Ascending aorta (tissue), 2 donors: ENCODE measurements at places on chromosomes 1 and 21.

DNA sequence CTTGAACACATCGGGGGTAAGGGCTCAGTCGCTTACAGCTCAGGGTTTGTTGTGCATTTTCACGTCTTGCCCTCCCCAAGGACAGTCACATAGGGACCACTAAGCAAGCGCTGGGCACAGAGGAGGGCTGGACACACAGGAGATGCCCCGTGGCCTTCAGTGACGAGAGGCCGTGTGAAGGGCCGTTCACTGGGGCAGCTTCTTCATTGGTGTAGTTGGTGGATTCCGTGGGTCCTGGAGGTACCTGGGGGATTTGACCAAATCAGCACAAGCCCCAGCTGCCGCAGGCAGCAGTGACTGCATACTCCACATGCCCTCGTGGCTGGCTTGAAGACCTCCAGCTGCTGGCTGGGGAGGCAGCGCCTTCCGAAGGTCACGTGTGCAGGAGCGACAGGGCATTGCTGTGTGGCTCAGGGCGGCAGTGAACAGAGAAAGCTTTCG is 100.8 kb upstream of the C1orf174 start:
- DNase-seq: no peak

DNA sequence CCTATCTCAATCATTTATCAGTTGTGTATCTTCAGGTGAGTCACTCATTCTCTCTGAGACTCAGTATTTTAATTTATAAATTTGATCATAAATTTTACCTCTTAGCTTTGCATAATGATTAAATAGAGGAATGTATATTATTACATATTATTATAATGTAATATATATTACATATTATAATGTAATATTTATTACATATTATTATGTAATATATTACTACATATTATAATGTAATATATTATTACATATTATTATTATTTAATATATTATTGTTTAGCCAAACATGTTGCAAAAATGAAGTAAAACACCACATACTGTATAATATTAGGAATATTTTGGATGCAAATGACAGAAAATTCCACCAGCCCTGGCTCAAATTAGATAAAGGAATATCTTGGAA is 104.7 kb upstream of the NFIA start:
- DNase-seq: no peak

GRCh38 chr1:1573843-1574720 is 581 bp downstream of the SSU72 start:
- no peak for DNase-seq

DNA sequence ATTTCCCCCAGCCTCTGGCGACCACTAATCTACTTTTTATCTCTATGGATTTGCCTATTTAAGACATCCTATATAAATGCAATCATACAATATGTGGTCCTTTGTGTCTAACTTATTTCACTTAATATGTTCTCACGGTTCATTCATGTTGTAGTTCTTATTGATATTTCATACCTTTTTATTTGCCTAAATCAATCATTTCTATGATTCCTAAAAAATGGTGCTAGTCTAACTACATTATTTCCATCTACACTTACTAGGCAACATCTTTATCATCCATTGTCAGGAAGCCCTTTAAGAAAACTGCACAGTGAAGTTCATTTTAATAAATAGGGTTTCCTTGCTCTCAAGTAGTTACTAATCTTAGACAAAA is 380 bp upstream of the FBXO28 start:
- DNase-seq: no peak

GRCh38 chr21:33265664-33266049 is 510 bp upstream of the IL10RB start:
- peak; percentile 80 for DNase-seq
